ENCODE measurements at places on chromosomes 3 and 15.

DNA sequence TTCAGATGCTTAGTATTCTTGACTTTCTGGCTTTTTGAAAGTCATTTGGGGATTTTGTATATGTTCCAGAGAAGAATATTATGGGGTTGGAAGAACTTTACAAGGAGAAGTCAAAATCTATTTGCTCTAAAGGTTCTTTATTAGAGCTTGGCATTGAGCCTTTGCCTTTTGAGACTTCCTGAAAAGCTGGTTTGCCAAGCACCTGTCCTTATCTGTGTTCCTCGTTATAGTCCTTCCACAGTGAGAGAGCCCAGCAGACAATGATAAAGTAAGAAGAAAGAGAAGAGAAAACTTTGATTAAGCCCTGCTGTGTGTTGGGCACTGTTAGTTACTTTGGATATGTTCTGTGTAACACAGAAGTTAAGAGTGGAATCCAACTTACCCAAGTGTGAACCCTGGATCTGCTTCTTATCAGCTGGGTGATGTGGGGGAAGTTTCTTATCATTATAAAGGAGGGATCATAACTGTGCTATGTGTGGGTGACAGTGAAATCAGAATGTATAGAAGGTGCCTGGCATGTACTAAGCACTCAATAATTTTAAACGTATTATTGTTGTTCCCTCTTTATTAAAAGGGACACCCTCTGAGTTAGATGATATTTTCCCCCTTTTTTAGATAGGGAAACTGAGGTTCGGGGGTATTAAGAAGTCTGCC is 44.3 kb upstream of the POLR2M start:
- DNase-seq = no peak

- no peak for DNase-seq
Observed at GRCh38 chr15:70507772-70508371, 255.5 kb downstream of the UACA start.

GRCh38 chr3:24410860-24411259 is 83.8 kb downstream of the THRB start:
- no peak for DNase-seq

DNA sequence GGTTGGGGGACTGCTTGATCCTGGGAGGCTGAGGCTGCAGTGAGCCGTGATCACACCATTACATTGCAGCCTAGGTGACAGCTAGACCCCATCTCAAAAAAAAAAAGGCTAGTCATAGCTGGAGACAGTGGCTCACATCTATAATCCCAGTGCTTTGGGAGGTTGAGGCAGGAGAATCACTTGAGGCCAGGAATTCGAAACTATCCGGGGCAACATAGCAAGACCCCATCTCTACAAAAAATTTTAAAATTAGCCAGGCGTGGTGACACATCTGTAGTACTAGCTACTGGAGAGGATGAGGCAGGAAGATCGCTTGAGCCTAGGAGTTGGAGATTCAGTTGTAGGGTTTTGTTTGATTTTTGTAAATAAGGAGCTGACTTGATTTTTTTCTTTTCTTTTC is 45.6 kb downstream of the KNL1 start:
- DNase-seq = no peak

DNA sequence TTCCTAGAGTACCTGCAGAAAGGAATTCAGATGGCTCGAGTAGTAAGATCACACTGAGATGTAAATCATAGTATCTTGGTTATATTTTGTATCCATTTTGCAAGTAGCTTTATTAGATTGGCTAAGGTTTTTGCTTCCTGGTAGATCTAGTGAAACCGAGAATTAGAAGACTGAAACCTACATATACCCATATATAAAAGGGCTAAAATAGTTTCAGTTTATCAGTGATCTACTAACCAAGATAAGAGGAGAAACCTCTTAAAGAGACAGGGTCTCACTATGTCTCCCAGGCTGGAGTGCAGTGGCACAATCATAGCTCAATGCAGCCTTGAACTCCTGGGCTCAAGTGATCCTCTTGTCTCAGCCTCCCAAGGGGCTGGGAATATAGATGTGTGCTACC is 135.3 kb downstream of the PCCB start:
- no peak for DNase-seq

DNA sequence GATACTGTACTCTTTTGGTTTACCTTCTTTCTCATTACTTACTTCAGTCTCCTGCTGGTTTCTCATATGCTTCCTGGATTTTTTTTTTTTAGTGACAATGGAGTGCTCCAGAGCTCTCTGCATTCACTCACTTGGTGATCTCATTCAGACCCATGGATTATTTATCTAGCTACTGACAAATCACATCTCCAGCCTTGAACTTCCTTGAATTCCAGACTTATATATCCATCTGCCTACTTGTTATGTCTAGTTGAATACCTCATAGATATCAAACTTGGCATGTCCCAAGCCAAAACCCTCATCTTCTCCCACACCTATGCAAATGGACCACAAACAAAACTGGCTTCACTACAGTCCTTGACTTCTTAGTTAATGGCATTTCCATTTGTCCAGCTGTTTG is 234.7 kb upstream of the ZPLD1 start:
- no peak for DNase-seq

DNA sequence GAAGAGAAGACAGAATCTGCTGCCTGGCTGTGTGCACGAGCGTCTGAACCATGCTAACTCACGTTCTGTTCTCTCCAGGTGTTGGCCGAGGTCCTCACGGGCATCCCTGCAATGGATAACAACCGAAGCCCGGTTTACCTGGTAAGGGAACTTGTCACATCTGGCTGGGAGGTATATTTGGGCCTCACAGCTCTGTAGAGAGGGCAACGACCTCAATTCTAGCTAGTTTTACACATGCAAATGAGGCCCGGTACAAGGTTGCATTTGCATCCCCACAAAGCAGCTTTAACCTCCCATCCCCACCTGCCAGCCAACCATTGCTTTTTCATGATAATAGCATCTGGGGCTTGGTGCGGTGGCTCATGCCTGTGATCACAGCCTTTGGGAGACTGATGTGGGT is 22.0 kb upstream of the TATDN2 start:
- no peak for DNase-seq

- DNase-seq = no peak
Observed at GRCh38 chr3:60660026-60660425, 591.2 kb downstream of the FHIT start.
